Sigmoid colon (tissue), 7 donors: ENCODE measurements at places on chromosomes 1 and 21. TPM values are rescaled to one million over a fixed set of nuclear protein-coding genes. Genes with fewer than 3 reads are reported as not detected.

Gene RUSC1
- polyA plus RNA-seq = 76.3 TPM

Gene SLAMF9
- polyA plus RNA-seq = not detected

Gene CELA3A
- 6.0 TPM for polyA plus RNA-seq

Gene CFHR2
- not detected for polyA plus RNA-seq

Gene DNAJC28
- polyA plus RNA-seq = 1.6 TPM

Gene AIDA
- polyA plus RNA-seq = 48.3 TPM

Gene C1orf94
- not detected for polyA plus RNA-seq

Gene OR2L3
- polyA plus RNA-seq = not detected

Gene DLGAP3
- not detected for polyA plus RNA-seq

DNA sequence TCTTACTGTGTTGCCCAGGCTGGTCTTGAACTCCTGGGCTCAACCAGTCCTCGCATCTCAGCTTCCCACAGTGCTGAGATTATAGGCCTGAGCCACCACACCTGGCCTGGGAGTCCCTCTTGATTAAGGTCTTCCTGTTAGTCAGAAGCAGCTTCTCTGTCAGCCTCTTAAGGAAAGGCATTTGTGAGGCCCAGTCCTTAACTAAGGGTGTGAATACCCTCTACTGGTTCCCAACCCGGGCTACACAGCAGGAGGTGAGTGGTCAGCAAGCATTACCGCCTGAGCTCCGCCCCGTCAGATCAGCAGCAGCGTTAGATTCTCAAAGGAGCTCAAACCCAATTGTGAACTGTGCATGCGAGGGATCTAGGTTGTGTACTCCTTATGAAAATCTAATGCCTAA lies 117.2 kb downstream of the DYRK1A start:
- no peak for DNase-seq

DNA sequence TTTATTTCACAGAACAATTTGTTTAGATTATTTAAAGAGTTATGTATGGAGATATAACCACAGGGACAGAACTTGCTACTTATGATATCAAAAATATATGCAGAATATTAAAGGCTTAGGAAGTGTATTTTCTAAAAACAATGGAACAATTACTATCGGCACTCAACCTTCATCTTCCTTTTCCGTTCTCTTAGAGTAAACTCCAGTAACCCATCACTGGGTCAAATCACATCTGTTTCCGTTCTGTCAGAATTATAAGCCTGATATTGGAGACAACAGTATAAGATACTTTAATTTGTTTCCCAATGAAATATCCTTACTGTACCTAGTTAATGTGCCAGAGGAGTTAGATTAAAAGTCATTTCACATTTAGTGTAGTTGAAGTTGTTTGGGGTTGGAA lies 32.2 kb downstream of the DTL start:
- DNase-seq = no peak

DNA sequence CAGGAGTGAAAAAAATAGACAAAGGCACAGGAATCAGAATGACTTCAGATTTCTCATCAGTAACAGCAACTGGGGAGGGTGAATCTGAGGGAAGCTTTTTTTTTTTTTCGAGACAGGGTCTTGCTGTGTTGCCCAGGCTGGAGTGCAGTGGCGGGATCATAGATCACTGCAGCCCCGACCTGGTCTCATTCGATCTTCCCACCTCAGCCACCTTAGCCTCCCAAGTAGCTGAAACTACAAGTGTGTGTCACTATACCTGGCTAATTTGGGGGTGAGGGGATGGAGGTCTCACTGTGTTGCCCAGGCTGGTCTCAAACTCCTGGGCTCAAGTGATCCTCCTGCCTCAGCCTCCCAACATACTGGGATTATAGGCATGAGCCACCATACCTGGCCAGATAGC lies 10.7 kb downstream of the ARMH1 start:
- no peak for DNase-seq

DNA sequence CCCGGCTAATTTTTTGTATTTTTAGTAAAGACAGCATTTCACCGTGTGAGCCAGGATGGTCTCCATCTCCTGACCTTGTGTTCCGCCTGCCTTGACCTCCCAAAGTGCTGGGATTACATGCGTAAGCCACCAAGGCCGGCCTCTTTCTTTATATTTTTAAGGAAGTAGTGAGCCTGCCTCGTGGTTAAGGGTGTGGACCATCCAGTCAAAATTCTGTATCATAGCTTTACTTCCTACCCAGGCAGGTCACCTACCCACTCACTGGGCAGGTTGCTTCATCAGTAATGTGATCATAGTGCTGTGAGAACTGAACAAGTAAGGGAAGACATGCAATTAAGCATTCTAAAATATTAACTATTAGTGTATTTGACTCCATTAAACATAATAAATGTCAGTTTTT lies 8.1 kb upstream of the ACOT7 start:
- DNase-seq = no peak

- DNase-seq = no peak
Measured at GRCh38 chr1:184953600-184954219, 20.6 kb downstream of the NIBAN1 start.

DNA sequence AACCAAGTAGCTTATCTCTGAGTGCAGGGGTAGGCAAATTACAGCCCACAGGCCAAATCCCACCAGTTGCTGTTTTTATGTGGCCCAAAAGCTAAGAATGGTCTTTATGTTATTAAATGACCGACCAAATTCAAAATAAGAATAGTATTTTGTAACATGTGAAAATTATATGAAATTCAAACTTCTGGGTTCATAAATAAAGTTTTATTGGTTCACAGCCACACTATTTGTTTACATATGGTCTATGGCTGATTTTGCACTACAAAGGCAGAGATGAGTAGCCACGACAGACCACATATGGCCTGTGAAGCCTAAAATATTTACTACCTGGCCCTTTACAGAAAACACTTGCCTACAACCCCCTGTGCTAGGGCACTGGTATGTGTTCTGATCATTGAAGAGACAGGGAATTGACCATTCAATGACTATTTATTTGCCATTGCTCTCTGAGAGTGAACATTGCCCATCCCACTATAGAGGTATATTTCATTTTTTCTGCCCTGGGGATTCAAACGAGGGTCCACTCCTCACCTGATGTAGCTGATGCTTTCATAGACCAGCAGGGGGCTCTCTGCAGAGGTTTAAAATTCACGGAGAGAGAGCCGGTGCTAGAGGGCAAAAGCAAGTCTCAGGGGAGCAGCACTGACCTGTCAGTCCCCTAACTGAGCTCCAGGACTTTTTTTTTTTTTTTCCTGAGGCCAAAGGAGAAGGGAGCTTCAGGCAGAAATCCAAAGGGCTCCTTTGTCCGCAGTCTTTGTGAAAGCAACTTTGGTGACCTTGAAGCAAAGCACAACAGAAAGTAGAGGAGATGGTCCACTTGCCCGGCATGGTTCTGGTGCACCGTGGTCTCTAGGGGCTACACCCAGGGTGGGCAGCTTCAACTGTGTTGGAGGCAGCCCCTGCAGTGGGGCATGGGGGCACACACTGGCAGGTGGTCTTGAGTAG lies 7.3 kb upstream of the GNL2 start:
- no peak for DNase-seq

- no peak for DNase-seq
Measured at GRCh38 chr1:64396817-64397216, 73.1 kb upstream of the CACHD1 start.
